ENCODE measurements at places on chromosomes 11 and 22.

DNA sequence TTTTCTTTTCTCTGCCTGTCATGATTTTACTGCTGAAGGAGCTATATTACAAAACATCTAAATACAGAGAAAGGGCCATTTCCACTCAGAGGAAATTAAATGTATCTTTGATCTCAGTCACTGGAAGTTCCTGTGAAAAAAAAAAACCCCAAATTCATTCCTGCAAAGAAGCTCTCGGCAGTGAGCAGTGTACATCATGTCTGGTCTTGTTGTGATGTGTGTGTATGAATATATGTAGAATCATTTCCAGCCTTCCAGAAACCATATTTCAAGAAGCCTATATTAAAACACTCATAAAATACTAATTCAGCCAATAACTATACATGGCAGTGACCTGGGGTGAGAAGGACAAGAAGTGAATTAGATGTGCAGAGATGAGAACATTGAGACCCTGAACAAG, 393.2 kb upstream of the TENM4 start:
- no peak for DNase-seq

GRCh38 chr11:66056501-66056900, 4.3 kb downstream of the SF3B2 start:
- no peak for DNase-seq

DNA sequence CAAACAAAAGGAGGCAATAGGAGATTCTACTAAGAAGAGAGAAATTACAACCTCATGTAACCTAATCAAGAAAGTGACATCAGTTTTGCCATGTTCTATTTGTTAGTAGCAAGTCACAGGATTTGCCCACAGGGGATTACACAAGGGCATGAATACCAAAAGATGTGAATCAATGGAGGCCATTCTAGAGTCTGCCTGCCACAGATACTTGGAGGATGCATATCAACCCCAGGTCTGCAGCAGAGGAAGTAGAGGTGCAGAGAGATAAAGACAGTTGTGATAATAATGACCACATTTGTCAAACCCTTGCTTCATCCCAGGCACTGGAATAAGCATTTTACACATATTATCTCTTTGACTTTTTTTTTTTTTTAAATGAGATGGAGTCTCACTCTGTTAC, 2.4 kb upstream of the ASCC2 start:
- DNase-seq: no peak

- DNase-seq: no peak
Observed at GRCh38 chr11:2270322-2271076, at the start of gene ASCL2. ASCL2 (minus strand) TSS chr11:2270588; CDS start chr11:2270332, 256 bp downstream.

- no peak for DNase-seq
Observed at GRCh38 chr11:96783311-96783710, 393.5 kb downstream of the JRKL start.
